ELR (cell line): ENCODE measurements at places on chromosomes 12 and 14.
A peak's percentile ranks its signal among the peaks of the same experiment; 100 is the strongest.

DNA sequence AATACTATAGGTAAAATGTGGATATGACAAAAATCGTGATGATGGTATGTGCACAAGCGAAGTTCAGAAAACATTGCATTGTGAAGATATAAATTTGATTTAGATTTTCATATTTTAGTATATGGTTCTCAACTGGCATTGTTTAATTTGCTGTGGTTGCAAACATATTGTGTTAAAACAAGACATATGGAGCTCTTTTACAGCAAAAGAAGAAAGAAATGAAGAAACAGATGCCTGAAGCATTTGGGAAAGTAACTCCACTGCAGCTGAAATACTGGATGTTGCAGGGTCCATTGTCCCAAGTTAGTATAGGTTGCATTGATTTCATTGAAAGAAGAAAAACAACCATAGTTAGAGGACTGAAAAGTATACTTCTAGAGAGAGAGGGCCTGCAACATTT lies 185.8 kb upstream of the SSTR1 start:
- DNase-seq, result no peak

GRCh38 chr12:52023182-52023975 lies 16.6 kb downstream of the TAMALIN start:
- peak; percentile 82 for DNase-seq

- DNase-seq, result no peak
These were observed 1.5 kb downstream of the TCP11L2 start for GRCh38 chr12:106304001-106304421.

DNA sequence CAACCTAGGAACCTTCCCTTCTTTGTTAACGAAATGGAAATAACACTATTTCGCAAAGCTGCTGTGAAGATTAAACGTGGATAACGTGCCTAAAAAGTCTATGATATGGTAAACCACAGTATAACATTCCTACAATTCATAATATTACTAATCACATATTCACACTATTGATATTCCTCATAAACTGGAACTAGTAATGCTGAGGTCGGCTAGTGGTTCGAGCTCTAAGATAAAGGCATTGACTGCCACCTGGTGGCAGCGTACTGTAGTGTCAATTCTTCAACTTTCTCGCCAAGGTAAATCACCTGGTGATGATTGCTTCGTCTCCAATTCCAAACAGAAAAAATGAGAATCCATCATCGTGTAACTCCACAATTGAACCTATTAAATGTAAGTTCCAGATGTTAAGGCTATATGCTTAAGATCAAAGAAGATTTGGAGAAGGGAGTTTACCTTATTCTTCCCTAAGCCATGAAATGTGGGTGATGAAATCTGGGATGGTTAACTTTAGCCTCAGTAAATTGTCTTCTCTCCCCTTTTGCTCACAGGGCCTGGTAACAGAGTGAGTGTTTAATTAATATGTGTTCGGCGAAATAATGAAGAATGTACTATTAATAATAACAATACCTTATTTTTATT lies 197.5 kb upstream of the TMEM132C start:
- peak; percentile 66 for DNase-seq

DNA sequence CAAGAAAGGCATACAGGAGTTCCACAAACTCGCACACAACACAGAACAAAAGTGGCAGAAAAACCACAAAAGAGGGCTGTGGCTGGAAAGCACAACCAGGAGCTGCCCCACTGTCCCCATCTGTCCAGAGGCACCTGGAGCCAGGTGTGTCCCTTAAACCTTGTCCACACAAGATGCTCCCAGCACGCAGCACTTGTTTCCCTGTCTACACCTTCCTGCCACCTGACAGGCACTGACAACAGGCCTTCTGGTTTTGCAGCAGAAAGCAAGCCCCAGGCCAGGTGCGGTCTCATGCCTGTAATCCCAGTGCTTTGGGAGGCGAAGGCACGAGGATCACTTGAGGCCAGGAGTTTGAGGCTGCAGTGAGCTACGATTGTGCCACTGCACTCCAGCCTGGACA lies 3.6 kb downstream of the BTBD6 start:
- no peak for DNase-seq

DNA sequence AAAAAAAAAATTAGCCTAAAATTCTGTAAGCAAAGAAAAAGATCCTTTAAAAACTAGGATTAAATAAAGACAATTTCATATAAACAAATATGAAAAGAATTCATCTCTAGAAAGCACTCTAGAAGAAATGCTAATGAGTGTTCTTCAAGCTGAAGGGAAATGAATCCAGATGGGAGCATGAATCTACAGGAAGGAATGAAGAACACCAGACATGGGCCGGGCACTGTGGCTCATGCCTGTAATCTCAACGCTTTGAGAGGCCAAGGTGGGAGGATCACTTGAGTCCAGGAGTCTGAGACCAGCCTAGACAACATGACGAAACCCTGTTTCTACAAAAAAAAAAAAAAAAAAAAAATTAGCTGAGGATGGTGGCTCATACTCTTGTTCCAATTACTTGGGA lies 297.2 kb downstream of the FBXL14 start:
- DNase-seq, result peak; percentile 59

DNA sequence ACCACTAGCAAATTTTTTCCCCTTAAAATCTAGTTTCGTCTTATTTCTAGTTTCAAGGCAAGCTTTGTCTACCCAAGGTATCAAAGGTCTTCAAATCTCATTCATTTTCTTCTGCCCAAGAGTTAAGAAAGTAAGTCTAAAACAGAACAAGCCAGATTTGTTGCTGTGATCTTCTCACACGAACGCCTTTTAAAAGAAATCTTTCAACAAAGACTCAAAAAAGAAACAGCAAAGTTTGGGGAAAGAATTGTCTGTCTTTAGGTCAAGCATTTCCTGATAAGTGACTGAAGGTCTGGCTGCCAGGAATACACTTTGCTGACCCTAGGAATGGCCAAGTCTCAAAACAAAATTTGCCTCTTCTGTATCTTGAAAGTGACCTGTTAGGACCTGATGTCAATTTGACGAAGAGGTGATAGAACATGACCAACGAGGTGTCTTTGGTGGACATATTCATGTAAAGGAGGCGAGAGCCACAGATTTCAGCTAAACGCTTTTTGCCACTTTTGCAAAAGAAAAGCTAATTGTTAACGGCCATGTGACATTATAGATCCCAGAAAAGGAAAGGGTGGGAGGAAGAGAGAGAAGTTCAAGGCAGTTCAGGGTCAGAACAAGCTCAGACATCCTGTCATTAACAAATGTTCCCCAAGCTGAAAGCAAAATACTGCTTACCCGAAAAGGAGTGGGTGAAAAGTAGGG lies 1.7 kb downstream of the CDK17 start:
- DNase-seq, result peak; percentile 16

- DNase-seq, result peak; percentile 69
These were observed 16.1 kb downstream of the PIGH start for GRCh38 chr14:67583711-67584644.

GRCh38 chr12:6867413-6868210 lies at the start of gene TPI1:
Gene TPI1 (plus strand): TSS chr12:6867531. CDS start chr12:6867567, 36 bp downstream.
- peak; percentile 88 for DNase-seq

DNA sequence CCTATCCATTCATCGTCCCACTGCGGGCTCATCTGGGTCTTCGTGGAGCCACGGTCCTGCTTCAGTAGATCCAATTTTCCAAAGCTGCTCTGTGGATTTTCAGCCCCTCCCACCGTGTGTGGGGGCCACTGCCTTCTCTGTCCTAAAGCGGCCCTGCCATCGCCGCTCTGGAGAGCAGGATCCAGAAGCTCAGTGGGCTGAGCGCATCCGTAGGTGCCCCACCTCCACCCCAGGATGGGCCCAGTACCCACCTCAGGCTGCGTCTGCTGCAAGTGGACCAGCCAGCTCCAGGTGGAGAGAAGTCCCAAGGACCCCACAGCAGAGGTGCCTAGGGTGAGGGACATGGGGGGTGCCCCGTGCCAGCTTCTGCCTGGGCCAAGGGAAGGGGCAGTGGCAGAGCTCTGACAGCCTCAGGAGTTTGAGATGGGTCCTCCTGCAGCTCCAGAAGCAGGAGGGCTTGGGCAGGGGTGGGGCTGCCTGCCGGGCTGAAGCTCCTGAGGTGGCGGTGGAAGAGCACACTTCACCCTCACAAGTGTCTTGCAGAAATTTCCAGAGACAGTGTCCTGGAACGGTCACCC lies 148.1 kb upstream of the C14orf180 start:
- no peak for DNase-seq

- DNase-seq, result no peak
These were observed 116.0 kb upstream of the PARP11 start for GRCh38 chr12:3989218-3989550.

DNA sequence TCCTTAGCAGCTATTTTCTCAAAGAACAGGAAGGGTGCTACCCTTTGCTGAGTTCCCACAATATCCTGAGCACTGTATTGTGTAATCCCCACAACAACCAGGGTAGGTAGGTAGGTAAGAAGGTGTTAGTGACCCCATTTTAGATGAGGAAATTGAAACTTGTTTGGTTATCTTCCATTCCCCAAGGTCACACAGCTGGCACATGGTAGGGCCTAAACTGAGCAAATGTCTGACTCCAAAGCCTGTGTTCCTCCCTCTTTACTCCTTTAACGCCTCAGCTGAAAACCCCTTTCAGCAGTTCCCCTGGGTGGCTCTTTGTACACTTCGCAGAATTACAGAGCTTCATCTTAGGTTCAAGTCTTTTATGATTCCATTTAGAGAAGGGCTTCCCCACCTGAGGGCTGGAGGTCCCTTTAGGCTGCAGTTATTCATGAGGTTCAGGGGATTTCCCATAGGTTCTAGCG lies 26.5 kb upstream of the RIC8B start:
- DNase-seq, result no peak
